ENCODE measurements at places on chromosomes 4 and X.

GRCh38 chr4:73734530-73735001, 5.8 kb upstream of the CXCL8 start:
- DNase-seq: no peak

DNA sequence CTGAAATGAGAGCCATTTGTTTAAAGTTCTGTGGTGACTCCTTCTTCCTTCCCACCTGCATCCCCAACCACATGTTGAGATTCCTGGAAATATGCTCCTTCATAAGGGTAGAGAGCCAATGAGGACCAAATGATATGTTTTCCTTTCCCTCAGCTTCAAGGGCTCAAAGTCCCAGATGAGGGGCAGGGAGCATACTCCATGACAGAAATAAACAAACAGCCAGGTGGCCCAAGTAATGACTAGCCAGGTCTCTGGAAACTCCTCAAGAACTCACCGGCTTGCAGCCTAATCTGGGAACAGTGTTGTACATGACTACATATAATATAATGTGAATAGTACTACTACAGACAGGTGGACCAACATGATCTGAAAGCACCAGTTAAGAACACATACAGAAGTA, 392.3 kb downstream of the PACRGL start:
- no peak for DNase-seq

DNA sequence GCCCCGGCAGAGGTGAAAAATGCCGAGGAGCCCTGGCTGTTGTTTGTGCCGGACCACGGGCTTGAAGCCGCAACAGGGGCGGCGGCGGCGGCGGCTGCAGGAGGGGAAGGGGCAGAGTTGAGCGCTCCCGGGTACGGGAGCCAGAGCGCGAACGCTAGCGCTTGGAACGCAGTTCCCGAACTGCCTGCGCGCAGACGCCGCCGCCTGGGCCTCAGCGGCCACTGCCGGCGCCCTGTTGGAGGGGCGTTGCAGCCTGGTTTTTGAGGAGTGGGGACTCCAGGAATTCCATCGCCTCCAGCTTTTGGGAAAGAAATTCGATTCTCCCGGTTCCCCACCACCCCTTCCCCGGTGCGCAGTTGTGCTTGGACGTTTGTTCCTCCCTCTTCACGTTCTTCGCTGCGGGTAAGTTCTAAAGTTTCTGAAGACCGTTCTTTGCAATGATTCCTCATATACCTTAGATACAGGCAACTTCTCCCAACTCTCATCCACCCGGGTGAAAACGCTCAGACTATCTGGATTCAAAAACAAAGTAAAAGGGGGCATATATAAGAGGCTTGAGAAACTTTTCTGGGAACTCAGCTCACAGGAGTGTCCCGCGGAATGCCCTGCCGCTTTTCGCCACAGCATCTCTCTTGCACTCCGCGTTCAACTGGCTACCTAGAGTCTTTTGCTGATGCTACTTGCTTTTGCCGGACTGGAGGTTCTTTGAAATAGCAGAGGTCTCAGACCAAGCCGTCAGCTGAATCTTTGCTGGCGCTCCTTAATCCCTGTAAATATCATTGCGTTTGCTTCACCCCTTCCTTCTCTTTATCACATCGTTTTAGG, 1.0 kb downstream of the FAT4 start:
- peak; percentile 32 for DNase-seq

DNA sequence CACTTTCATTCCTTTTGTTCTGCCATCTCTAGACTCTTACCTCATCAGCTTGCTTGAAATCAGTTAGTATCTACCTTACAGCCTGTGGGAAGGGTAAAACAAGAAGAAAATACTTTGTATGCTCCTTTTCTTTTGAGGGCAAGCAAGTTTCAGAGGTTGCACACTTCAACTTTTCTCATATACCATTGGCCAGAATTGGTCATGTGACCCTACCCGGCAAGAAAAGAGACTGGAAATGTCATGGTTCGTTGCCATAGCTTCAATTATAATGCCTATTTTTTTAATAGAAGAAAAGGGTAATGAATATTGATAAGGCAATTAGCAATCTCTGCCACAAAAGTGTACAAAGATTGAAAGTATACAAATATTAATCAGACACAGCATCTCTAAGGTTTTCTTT, 346.7 kb upstream of the TACR3 start:
- DNase-seq: no peak

- no peak for DNase-seq
Measured at GRCh38 chrX:19332983-19333382, 10.7 kb upstream of the PDHA1 start.

GRCh38 chr4:26796081-26796480, 64.6 kb upstream of the STIM2 start:
- no peak for DNase-seq

GRCh38 chr4:187362937-187363857, 632.4 kb upstream of the ZFP42 start:
- DNase-seq: no peak

DNA sequence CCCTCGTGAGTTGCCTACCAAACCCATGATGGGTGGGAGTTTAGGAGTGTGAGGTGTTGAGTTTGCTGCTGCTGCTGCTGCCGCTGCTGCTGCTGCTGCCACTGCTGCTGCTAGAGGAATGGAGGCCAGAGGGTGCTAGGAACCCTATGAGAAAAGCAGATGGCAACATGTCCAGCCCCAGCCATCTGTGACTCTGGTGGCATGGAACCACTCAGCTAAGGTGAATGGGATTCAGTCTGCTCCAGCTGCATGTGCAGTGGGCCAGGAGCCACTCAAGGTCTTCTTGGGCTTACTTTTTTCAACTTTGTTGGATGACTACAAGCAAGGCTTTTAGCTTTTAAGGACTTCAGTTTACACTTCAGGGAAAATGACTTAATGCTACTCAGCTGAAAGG, 103.8 kb downstream of the RTL5 start:
- no peak for DNase-seq

GRCh38 chr4:67954890-67955289, 8.4 kb downstream of the TMPRSS11A start:
- DNase-seq: no peak

DNA sequence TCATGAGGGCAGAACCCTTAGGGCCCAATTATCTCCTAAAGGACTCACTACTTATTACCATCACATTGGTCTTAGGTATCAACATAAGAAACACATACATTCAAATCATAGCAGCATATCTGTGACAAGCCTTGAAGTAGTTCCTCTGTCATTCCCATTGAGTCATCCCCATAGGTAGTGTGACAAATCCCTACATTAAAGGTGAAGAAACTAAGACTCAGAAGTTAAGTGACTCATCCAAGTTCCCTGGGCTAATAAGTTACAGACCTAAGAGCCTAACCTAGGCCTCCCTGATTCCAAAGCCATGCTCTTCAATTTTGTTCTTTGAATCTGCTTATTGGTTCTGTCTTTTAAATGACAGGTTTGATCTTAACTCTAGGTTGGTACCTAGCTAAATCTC, 58.2 kb downstream of the CD38 start:
- no peak for DNase-seq

GRCh38 chr4:80259817-80260216, 6.6 kb upstream of the FGF5 start:
- no peak for DNase-seq

DNA sequence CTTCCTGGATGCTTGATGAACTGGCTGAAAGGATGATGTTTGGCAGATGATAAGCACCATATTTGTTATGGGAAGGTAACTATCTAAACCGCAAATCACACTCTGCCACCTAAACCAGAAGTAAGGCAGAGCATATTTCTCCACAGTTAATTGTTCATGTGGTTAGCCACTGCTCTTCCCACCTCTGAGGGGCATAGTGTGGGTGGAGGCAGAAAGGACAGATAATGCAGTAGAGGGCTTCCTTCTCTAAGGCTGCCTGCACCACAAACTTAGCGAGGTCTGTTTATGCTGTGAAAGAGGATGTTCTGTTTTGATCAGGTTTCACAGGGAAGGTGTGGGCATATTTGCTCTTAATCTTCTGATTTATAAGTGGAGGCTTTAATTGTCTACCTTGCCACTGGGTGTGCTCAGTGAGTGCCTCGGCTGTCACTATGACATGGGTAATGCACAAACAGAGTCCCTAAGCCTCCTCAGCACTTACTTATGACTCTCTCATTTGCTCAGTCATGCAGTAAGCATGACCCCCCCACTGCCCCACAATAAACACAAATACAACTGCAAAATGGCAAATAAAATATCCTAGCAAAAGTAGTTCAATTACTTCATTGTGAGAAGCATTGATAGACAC, 401.0 kb downstream of the TMA16 start:
- DNase-seq: peak; percentile 33

DNA sequence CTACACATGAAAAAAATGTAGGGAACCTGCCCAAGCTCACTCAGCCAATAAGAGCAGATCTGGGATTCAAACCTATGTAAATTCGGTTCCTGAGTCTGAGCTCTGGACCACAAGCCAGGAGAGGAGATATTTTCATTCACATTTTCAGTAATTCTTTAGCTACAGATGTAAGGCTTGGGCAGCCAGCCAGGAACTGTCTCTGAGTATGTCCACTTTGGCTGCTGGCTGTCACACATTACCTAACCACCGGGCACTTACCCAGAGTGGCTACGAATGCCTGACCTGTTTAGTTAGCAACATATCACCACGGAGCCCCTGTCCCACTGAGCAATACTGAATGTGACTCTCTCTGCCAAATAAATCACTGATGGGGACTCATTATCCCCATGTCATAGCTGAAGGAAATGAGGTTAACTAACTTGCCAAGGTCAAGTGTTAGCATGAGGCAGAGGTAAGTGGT, 15.3 kb downstream of the USP46 start:
- DNase-seq: no peak

GRCh38 chrX:134894373-134894895, 96.4 kb upstream of the SMIM10 start:
- DNase-seq: no peak

- DNase-seq: no peak
Measured at GRCh38 chr4:136562834-136563233, 969.5 kb downstream of the PCDH18 start.

- DNase-seq: no peak
Measured at GRCh38 chr4:105605493-105605892, 53.1 kb downstream of the ARHGEF38 start.

DNA sequence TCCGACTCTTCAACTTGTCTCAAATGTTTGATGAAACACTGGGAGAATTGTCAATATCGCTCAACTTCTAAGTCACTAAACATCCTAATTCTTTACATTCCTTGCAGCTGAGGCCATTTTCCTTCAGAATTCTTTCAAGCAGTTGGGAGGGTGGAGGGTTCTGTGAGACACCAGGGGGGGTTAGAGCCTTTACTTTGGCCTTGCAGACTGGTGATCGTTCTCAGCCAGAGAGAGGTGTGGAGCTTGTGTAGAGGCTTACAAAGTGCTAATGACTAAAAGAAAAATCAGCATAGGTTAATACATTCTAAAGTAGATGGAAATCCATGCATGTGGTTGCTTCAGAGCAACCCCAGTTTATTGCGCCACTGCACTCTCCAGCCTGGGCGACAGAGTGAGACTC, 21.3 kb upstream of the SOX3 start:
- DNase-seq: no peak

- no peak for DNase-seq
Measured at GRCh38 chr4:162957521-162958143, 209.1 kb downstream of the NAF1 start.
